ENCODE measurements at places on chromosomes 16 and 17.

- no peak for DNase-seq
Measured at GRCh38 chr17:77801545-77802332, 156.8 kb upstream of the TNRC6C start.

DNA sequence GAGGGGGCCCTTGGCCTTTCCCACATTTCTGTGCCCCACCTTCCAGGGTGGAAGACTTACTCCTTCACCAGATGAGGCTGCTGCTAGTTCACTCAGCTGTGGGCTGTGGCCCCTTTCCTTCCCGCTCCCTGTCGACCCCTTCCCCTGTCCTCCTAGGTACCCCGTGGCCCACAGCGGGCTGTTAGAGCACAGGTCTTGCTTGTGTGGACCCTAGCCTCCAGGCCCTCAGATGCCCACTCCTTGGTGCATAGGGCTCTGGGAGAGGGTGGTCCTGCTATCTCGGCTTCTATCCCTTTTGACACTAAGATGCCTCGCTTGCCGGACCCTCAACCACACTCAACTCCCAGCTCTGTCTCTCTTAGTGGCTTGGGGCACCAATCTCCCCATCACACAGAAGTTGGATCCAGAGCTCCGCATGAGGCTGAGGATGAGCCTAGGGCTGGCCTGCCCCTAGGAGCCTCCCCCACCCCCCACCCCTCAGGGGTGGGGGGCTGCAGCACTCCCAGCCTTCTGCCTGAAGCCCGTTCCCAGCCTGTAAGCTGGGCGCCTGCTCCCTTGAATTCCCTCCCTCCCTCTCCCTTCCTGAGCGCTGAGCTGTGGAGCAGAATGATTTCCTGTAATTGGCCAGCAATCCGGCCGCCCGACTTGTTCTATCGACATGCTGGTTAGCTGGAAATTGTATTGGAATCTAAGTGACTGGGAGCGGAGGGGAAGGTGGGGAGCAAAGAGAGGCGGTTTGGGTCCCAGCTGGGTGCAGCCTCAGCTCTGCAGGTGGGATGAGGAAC, 30.9 kb downstream of the DCAKD start:
- DNase-seq = peak; percentile 2

DNA sequence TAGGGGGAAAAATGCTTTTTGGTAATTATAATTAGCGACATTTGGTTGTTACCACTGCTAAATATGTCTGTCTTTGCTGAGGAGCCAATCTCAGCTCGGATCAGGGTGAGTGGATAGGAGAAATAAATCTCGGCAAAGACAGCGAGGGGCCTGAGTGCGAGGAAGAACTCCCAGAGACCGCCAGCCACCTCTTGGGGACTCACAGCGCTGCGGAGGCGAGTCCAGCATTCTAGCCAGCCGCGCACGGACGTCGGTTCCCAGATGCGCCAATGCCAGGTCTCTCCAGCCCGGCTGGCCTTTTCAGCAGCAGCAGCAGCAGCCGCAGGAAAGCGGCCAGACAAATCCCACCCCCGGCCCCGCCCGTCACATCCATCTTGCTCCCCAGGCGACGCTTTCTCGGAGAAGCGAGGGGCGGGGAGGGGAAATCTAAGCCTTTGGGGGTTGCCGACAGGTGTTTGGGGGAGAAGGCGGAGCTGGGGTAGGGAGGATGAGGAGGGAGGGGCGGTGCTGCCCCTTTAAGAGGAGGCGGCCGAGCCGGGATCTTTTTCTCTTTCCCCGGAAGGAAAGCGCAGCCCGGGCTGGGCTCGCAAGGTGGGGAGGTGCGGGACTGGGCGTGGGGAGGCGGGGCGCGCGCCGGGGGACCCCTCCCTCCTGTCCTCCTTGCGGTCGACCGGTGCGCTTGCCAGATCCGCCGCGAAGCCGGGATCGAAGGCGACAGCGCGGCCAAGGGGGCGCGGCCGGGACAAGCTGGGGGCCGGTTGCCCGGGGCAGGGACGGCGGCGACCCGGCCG, at the start of gene ITGA3:
Gene ITGA3, plus strand, starts transcription at position 685 of the 791 bp plus-strand sequence. CDS start 330 bp downstream, outside the sequence.
- peak; percentile 81 for DNase-seq

DNA sequence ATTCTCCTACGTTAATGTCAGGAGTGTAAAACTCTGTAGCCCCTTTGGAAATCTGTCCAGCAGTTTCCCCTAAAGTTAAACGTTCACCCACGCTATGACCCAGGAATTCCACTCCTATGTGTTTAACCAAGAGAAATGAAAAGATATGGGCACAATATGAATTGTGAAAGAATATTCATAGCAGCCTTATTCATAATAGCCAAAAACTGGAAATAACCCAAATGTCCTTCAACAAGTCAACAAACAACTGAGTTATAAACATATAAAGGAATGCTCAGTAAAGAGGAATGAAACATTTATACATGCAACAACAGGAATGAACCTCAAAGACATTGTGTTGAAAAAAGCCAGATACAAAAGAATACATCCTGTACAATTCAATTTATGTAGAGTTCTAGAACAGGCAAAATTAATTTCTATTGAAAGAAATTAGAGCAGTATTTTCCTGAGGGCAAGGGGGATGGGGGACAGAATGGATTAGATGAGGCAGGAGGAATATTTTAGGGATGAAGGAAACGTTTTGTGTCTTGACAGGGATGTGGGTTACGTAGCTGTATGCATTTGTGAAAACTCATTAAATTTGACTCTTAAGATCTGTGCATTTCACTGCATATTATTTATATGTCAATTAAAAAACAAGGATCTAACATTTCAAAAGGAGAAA, 286.7 kb upstream of the CDH5 start:
- DNase-seq = no peak

- DNase-seq = no peak
Measured at GRCh38 chr16:11064202-11064540, 119.8 kb downstream of the CLEC16A start.

- no peak for DNase-seq
Measured at GRCh38 chr17:1766382-1767135, 4.7 kb downstream of the SERPINF1 start.

- no peak for DNase-seq
Measured at GRCh38 chr17:2459917-2460271, 51.8 kb downstream of the METTL16 start.

GRCh38 chr16:73845238-73846006, 451.2 kb upstream of the PSMD7 start:
- DNase-seq = no peak

GRCh38 chr17:45965812-45966211, 33.2 kb upstream of the STH start:
- DNase-seq = no peak

- DNase-seq = no peak
Measured at GRCh38 chr17:60630352-60630751, 30.4 kb downstream of the PPM1D start.

DNA sequence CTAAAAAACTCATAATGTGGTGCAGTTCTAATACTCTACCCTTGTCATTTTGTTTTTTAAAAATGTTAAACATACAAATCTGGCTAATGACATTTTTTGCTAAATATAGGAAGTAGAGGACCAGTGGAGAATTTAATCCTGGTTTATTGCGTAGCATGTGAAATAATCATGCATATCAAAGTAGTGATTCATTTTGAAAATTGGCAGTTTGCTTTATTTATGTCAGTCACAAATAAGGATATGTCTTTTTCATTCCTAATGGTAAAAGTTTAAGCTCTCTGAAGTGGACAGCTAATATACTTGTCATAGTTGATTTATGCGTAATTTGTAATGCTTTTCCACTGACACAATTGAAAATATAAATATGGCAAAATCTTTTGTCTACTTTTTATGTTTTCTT, 224.2 kb downstream of the BCAS3 start:
- DNase-seq = no peak

DNA sequence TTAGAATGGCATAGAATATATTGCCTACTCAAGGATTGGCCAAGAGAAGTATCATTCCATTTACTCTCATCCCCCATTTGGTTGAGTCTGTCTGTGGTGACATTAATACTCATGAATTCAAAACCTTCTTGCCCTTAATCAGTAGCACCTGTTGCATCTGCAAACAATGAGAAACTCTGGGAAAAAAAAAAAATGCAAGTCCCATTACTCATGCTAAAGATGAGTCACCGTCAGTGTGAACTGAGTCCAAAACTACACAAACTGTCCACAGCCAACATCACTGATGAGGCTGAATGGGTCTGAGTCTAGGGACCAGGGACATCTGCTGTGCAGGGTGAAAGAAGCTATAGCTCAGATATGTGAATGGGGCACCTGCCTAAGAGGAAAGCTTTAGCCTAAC, 96.9 kb upstream of the ADAMTS18 start:
- DNase-seq = no peak

GRCh38 chr17:49745175-49746139, 18.5 kb downstream of the FAM117A start:
- no peak for DNase-seq

GRCh38 chr16:67490335-67491096, 7.2 kb upstream of the AGRP start:
- DNase-seq = no peak

GRCh38 chr17:4219241-4219640, 44.5 kb downstream of the ANKFY1 start:
- no peak for DNase-seq

GRCh38 chr17:53932386-53932785, 109.7 kb downstream of the KIF2B start:
- no peak for DNase-seq

DNA sequence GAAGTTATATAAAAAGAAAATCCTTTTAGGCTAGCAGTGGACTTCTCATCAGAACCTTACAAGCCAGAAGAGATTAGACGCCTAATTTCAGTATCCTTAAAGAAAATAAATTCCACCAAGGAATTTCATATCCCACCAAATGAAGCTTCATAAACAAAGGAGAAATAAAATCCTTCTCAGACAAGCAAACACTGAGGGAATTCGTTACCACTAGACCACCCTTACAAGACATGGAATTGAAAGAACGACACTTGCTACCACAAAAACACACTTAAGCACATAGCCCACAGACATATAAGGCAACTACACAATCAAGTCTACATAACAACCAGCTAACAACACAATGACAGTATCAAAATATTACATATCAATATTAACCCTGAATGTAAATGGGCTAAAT, 299.2 kb downstream of the TOX3 start:
- DNase-seq = no peak

- no peak for DNase-seq
Measured at GRCh38 chr16:31532896-31533295, 5.2 kb downstream of the AHSP start.

DNA sequence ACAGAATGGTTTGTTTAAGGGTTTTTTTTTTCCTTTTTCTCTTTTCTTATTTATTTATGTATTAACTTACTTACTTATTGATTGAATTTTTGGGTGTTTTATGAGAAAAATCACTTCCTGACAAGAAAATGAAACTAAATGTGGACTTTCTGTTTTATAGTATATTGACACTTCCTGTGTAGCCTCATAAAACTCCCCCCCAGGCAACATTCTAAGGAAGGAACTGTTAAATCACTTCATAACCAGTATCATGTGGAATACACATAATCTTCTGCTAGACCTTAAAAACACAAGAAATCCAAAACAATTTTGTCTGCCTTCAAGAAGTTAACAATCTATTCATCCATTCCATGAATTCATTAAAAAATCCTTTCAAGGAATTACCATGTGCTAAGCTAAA, 164.1 kb upstream of the TOM1L1 start:
- no peak for DNase-seq

DNA sequence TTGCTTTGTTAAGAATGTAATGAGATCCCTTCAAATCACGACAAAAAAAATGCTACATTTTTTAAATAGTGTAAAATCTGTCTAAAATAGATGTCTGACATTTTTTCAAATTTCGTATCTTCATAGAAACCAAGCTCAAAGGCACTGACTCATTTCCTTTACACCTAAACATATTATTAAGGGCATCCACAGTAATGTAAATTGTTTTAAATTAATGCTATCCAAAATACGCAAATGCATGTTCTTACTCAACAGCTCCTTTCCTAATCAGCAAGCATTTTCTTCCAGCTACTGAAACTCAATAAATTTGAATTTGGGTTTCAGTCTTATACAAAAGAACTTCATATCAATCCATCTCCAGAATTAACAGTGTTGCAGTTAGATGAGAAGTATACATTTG, 4.3 kb downstream of the C16orf87 start:
- DNase-seq = no peak

- no peak for DNase-seq
Measured at GRCh38 chr16:88685156-88686061, 898 bp downstream of the SNAI3 start.

- peak; percentile 77 for DNase-seq
Measured at GRCh38 chr16:30063893-30064728, 1.4 kb upstream of the ALDOA start.

DNA sequence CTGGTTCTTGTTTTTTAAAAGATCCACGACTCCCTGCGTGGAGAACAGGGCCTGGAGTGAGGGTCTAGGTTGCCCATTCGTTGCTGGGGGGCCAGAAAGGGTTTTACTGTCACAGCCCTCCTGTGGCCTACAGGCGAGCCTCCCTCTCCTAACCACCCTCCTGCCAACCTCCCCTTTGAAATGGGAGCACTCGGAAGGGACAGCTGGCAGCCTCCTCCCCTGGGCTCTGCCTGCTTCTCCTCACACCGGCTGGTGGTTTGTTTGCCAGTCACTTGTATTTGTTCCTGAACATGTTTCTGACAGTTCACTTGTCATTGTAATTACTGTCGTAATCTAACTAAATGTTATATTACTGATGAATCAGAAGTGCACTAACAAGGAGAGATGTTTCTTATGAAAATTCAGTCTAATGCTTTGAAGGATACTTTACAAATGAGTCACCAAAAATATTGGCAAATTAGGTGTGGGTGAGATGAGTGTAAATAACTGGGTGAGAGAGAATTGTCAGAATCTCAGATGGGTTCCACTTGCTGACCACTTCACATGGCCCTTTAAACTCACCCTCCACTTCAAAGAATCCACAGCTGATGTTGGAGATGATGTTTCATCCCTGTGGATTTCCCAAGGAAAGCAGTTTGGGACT, 2.7 kb upstream of the SPPL2C start:
- DNase-seq = peak; percentile 15

DNA sequence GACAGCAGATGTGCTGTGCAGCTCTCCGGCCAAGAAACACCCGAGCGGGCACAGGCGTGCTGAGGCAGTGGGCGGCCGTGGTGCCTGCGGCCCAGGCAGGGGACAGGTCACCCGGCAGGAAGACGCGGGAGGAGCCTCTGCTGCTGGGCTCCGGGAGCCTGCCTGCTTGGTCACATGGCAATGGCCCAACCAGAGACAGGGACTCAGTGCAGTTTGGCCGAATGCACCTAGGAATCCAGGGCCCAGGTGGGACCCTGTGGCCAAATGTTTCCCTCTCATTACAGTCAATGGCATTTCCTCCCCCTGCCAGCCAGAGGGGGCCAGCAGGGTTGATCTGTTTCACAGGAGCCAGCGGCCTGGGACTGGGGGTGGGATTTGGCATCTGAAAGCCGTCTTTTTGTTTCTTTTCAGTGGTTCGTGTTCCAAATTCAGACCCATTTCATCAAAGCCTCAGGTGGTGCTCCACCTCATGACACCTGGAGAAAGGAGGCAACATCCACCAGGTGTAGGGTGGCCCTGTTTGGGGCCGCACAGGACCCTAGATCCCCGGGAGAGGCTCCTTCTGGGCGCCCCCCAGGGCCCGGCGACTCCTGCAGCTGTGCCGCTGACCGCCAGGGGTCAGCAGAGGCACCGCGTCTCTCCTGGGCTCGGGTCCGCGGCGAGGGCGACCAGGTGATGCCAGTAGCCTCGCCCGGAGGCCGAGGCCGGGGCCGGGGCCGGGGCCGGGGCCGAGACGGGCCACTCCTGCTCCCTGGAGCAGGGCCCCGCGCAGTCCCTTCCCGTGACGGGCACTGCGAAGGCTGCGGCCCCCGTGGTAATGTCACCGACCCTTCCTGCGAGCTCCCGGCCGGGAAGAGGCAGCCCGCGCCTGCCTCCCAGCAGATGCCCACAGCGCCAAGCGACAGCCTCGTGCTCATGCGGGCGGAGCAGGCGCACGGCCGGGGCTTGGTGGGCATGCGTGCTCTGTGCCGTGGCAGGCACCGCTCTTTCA, 118.5 kb downstream of the C16orf78 start:
- DNase-seq = peak; percentile 42
